ENCODE measurements at places on chromosomes 1 and 21.

- no peak for DNase-seq
These were observed 14.5 kb downstream of the RAB4A start for GRCh38 chr1:229285440-229285839.

DNA sequence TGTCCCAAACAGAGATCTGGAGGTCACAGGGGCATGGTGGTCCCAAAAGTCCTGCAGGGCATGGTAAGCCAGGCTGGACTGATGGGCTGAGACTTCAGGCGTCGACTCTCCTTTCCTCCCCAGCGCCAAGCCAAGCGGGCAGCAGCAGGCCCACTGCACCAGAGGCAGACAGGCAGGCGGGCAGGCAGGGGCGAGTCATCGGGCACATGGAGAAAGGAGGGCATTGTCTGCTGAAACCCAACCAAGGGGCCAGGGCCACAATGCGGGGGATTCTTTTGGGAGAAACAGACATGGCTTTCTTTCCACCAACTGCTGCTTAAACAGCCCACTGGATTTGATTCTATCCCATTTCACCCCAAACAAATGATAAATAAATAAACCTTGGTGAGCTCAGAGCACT lies 46.2 kb downstream of the TRABD2B start:
- DNase-seq = no peak

DNA sequence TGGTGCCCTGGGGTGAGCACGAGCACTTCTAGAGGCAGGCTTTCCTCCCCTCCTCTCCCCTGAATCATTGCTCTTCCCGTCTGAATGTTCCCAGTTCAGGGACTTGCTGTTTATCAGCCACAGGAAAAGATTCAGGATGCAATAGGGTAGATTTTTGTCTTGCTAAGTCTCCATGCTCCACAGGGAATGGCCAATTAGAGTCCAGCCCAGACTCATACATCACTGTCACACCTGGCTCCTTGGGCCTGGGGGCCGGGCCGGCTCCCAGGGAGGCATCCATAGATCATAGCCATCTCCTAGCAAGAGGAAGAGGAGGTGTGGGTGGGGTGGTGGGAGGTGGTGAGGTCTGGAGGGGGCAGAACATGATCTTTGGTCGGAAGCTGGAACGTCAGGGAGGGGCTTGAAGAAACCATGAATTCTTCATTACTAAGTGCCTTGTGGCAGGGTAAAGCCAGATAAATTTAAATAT lies 83.4 kb downstream of the LRRN2 start:
- no peak for DNase-seq

GRCh38 chr21:41786509-41786987 lies 19.7 kb upstream of the RIPK4 start:
- no peak for DNase-seq

- no peak for DNase-seq
These were observed 69.4 kb downstream of the TOMM20 start for GRCh38 chr1:235059221-235059620.

GRCh38 chr1:44316231-44316759 lies 38.8 kb downstream of the ERI3 start:
- DNase-seq = peak; percentile 74

GRCh38 chr1:93614986-93615581 lies 66.6 kb downstream of the BCAR3 start:
- no peak for DNase-seq

DNA sequence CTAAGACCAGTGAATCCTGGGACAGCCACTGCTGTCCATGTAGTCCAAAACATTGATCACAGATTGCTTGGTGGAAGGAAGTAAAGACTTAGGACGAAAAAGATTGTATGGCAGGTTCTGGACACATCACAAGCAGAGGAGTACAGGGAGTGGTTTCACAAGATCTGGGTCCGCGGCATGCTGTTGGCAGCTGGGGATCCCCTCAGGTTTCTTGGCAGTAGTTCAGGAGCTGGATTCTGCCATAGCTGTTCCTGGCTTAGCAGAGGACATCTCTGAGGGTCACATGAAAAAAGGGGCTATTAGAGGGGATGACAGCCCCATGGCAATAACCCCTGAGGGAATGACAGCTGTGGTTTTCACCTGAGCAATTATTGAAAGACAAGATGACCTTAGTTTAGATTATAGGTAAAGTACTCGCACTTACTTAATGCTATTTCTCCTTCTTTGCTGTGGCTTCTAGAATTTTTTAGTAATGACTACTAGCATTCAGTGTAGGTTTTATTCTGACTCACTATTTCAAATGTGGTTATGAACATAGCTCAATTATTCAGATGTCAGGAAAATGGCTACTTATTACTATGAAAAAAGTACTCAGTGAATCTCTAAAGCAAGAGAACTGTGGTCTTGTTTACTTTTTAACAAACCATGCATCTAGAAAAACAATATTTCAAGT lies 8.2 kb downstream of the KRTAP27-1 start:
- no peak for DNase-seq

GRCh38 chr21:33418691-33419090 lies 15.5 kb downstream of the IFNGR2 start:
- DNase-seq = no peak

GRCh38 chr1:63068626-63069025 lies 253.7 kb upstream of the FOXD3 start:
- DNase-seq = no peak

GRCh38 chr1:30677471-30677870 lies 45.9 kb downstream of the MATN1 start:
- no peak for DNase-seq

GRCh38 chr1:234755449-234755863 lies 145.5 kb upstream of the IRF2BP2 start:
- no peak for DNase-seq

DNA sequence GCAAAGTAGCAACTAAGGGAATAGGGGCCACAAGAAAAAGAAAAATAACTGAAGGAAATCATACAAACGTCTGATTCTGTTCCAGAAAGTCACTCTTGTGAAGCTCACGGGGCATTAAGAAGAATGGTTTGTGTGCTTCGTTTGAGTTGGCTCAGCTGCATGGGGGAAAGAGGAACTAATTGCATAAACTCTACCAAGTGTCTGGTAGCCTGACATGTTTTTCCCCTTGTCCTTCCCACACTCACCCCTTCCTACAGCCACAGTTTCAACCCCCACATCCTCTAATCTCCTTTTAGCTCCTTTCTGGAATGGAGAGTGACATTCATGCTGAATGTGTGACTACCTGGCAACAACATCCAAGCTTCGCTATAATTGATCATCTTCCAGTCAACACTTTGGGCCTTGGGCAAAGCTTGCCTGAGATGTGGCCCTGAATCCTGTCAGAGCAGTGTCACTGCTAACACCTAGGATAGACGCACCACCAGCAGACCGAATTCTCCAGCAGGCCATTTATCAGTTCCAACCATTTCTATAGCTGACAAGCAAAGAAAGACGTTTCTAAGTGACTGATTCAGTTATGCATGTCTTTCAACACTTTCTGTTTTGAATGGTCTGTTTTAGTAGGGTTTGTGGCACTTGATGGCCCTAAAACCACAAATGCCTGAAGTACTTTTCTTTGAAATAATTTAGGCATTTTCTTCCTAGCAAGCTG lies 439.6 kb downstream of the TTLL7 start:
- no peak for DNase-seq

- DNase-seq = no peak
These were observed 51.8 kb downstream of the PKN2 start for GRCh38 chr1:88735909-88736308.

GRCh38 chr1:29311352-29312030 lies 75.2 kb downstream of the PTPRU start:
- no peak for DNase-seq

DNA sequence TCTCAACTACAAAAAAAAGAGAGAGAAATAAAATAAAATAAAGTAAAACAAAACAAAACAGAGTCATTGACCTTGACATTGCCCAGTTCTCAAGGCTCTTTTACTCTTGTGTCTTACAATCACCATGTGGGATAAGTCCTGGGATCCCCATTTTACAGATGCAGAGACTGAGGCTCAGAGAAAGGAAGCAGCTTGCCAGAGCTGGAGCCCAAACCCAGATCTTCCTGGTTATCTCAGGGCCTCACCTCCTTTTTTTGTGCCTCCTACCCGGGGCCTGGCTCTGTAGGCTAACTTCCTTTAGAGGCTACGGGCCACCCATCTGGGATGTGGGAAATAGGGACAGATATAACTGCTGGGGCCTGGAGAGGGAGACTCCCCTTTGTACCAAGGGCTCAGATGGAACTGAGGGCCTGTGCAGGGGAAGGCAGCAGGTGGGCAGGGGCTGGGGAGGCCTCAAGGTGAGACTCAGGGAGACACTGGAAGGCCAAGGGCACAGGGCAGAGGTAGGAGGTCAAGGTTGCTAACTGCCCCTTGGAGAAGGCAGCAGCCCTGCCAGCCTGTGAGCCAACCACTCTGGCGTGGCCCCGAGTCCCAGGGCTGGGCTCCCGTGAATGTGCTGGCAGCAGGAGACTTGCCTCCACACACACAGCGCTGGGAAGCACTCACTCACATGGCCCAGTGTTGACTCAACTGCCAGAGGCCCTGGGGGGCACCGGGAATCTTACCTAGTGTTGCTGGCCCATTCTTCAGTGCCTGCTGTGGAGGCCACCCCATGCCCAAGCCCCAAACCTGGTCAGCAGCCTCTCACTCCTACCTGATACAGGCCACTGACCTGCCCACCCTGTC lies 6.5 kb upstream of the ECE1 start:
- DNase-seq = no peak

DNA sequence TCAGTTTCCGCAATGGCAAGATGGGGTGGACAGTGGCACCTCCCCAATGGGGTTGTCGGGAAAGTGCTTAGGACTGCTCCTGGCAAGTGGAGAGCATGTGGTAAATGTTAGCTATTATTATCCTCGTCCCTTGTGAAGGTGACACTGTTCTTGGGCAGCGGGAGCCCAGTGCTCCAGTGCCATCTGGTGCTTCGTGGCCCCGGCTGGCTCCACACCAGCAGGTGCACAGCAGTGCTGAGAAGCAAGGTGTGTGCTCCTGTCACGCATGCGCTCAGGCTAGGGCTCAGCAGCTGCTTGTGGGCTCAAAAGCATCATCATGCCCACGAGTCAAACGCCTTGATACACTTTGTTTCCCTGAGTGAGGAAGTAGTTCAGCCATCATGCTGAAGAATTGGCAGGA lies 24.9 kb upstream of the KCNC4 start:
- DNase-seq = no peak

DNA sequence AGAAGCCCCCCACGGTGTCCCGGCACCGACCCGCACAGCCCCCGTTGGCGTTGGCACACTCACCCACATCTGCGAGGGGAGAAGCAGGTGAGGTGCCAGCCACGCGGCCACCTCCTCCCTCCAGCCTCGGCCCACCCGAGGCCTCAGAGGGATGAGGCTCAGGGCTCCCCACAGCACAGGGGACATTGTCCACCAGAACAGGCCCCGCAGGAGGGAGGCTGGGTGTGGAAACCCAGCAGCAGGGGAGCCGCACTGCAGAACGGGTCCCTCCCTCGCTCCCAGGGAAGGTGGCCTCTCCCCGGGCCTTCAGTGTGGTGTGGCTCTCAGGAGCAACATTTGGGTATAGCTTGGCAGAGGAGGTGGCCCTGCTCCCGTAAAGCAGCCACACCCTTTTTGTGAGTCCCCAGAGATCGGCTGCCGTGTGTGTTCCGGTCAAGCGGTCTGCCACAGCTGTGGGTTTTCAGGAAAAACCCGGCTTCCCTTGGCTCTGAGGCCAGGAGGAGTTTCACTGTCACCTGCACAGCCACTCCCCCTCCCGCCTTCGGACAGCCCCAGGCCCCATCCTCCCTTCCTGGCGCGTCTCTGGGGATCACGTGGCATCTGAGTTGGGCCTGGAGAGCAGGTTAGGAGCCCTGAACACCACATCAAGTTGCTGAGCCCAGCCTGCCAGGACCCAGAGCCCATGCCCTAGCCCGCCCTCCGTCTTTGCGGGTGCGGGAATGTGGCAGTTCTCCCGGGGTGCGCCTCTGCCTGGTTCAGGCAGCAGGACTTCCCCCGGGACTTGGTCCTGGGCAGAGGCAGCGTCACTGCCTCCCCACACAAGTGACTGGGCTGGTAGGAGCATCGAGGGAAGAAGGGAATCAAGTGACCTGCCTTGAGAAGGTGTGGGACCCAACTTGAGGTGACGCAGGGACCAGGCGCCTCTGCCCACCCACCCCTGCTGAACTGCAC lies 64.0 kb downstream of the MEGF6 start:
- DNase-seq = no peak

- DNase-seq = no peak
These were observed 103.7 kb downstream of the NCAM2 start for GRCh38 chr21:21101911-21102310.

DNA sequence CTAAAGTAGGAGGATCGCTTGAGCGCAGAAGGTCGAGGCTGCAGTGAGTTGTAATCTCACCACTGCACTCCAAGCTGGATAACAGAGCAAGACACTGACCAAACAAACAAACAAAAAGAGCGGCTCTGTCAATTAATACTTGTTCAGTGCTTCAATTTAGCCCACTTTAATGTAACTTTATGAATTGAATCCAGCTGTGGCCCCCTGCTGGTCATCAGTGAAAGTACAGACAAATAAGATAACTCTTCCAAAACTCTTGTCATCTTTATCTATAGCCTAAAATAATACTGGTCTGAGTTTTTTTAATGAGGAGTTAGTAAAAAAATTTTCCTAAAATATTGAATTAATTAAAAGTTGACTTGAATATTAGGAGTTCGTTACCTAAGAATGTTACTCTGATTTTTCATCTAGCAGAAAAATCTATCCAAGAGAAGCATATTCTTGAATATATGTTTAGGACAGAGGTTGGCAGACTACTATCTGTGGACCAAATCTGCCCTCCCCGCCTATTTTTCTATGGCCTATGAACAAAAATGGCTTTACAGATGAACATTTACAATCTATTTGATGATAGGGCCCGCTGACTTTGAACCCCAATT lies 26.1 kb downstream of the ATP5PF start:
- no peak for DNase-seq

DNA sequence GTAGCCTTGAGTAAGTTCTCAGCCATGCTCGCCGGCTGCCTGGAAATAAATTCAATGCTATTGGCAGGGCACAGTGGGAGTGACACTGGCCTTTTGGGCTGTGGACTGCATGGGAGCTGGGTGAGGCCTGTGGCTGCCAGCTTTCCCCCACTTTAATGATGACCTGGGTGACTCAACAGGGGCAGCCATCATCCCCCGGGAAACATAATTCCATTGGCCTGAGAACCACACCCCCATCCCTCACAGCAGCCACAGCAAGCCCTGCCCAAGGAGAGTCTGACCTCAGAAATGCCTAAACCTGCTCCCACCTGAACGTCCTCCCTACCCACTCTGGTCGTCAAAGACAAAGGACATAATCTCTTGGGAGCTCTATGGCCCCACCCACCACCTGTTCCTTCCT lies 384.0 kb downstream of the LTN1 start:
- DNase-seq = no peak

DNA sequence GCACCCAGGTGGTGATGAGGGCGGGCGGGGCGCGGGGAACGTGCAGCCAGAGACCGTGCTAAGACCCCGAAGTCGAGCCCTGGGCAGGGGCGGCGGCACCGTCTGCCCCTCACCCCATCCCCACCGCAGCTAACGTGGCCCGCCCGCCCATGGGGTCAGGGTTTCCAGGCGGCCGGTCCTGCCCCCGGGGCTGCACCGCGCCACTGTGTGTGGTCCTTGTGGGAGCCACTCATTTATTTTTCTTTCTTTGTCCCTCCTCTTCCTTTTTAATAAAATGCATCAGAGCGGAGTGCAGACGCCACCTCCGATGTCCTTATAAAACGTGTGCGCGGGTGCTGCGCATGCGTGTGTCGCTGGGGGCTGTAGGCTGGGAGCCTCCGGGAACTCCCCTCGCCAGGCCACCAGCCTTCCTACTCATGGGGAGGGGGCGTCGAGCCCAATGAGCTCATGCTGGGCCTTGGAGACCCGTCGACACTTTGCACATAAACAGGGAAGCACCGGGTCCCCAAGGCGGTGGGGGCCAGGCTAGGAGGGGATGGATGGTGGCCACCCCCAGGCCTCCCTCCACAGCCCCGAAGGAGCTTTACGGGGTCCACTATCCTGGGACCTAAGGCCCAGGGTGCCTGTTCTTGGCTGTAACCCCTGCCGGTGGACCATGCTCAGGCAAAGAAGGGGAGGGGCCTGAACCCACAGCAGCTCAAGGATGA lies 59.9 kb downstream of the WNT9A start:
- no peak for DNase-seq

Measured in NCI-H1436 treated with DMSO at 0.1 percent for 48 hours (cell line).